ENCODE measurements at places on chromosomes 6 and 20.

DNA sequence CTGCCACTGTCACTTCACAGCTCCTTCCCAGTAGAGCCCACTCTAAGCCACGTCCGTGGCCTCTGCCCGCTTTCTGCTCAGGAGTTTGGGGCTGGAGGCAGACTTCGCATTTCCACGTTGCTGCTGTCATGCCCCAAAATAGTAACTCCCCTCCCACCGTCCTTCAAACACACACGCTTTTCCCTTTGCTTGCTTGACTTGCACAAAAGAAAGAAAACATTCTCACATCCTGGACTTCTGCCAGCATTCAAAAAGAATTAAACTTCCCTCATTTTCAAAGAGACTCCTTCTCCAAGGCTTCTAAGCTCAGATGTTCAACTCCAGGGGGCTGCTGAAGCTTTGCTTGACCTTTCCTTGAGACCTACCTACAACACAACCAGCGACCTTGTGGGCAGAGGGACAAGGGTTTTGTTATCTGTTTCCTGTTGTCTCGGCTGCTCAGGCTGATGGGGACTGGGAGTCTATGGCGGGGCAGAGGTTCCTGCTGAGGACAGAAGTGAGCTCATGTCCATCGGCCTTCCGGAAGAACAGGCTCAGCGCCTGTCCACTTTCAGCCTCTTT lies 263.8 kb upstream of the FOXQ1 start:
- no peak for DNase-seq

- DNase-seq: no peak
Measured at GRCh38 chr20:19713822-19714578, 44.1 kb upstream of the RIN2 start.

DNA sequence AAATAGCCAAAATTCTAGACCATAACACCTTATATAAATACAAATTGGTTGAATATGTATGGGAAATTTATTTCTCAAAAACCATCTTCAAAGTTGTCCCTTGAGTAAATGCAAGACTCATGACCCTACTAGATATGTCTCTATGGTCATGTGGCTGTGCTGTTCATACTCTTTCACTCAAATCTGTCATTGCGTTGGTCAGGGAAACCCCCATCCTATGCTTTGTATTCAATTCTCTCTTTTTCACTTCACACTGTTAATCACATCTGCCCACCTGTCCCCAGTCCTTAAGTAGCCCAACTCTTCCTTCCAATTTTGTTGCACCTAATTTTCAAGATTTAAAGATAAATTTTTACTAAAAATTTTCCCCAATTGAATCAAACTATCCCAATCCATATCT lies 51.0 kb downstream of the RPS12 start:
- no peak for DNase-seq

GRCh38 chr20:19070681-19071445 lies 141.6 kb upstream of the SLC24A3 start:
- DNase-seq: no peak

GRCh38 chr20:34977365-34978091 lies 21.9 kb downstream of the MYH7B start:
- no peak for DNase-seq

GRCh38 chr6:121688974-121689373 lies 253.5 kb downstream of the GJA1 start:
- no peak for DNase-seq

GRCh38 chr6:7311176-7311575 lies 1.8 kb downstream of the SSR1 start:
- no peak for DNase-seq

- DNase-seq: no peak
Measured at GRCh38 chr6:90226257-90226656, 70.4 kb downstream of the BACH2 start.

DNA sequence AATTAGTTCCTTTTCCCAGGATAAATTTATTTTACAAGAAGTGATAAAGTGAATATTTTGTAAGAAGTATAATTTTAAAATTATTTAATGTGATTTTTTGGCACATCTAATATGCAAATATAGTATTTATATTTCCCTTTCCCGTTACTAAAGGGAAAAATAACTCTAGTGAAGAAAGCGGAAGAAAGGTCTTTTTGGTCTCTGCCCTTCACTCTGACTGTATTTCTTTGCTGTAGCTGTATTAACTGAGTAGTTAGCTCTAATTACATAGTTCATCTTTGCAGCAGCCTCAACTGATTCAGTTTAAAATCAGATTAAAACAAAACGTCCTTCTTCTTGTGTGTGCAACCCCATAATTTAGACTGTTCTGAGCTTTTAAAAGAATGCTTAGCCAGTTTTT lies 57.4 kb upstream of the RNF144B start:
- DNase-seq: no peak

GRCh38 chr6:29424575-29424974 lies 9.8 kb downstream of the OR12D1 start:
- no peak for DNase-seq

DNA sequence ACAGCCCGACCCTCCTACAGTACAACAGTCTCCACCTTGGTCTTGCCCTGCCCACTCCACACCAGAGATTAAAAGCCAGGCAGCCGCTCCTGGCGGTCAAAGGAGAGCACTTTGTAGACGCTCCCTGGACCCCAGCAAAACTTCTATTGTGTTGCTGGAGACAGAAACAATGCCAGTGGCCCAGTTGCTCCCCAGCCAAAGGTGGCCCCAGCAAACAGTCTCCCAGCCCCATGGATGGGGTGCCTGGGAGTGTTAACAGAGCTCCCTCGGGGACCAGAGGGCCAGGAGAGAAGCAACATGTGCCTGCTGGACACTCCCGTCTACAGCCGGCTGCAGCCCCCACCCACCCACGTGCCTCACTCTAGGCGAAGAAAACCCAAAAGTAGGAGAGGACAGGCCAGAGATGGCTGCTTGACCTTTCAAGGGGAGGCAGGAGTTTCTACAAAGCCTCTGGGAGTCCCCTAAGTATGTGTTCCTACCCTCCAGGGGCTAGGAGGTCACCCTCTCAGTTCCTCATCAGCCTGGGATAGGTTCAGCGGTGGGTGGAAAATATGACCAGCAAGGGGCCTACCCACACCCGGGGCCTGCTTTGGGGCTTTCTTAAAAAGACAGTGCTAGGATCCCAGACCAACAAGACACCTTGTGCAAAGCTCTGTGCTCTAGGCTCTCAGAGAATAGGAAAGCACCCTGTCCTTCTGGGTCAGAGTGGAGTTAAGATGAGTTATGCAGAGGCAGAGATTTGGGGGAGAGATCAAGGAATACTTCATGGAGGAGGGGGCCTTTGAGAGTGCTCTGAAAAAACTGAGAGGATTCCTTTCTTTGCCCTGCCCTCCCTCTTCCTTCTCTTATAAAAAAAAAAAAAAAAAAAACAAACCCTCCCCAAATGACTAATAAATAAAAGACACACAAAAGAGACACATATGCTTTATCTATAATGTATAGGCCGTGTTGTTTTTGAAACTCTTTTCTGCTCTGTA lies 19.0 kb upstream of the PREX1 start:
- peak; percentile 40 for DNase-seq

DNA sequence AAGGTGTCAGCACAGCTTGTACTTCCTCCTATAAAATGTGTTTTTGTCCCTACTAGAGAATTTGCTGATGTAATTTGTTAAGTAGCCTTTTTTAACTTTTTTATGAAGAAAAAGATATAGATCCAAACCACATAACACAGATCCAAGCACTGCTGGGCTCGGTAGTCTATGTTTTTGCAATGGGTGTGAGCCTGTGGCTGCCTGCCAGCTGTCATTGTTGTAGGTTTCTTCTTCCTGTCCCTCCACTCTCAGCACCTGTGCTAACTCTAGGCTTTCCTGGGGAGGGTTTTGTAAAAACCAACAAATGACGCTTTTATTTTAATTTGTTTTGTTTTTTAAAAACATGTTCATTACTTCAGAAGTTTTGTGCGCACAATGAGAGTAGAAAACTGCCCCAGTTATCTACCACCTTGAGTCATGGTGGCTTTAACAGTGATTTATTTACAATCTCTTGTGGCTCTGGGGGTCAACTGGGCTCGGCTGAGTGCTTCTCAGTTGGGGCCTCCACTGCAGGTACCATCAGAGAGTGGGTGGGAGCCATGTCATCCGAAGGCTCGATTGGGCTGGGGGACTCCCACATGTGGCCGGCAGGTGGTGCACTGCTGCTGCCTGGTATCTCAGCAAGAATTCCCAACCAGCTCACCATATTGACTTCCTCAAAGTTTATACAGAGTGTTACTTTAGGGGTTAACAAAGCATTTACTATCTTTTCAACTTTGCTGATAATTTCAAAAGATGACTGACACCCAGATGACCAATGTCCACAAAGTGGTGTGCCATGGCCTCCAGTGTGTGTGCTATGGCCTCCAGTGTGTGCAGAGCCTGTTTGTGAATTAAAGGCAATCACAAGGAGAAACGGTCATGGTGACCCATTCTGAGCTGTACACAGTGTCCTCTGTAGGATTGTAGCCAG lies 3.0 kb upstream of the CCR6 start:
- no peak for DNase-seq

- DNase-seq: no peak
Measured at GRCh38 chr6:28145231-28145630, 3.5 kb downstream of the ZKSCAN8 start.

GRCh38 chr6:131782764-131783163 lies 25.1 kb upstream of the ENPP1 start:
- DNase-seq: no peak

- no peak for DNase-seq
Measured at GRCh38 chr6:129683601-129684322, 26.2 kb downstream of the ARHGAP18 start.

GRCh38 chr6:67047996-67048395 lies 1341.0 kb upstream of the EYS start:
- DNase-seq: no peak

DNA sequence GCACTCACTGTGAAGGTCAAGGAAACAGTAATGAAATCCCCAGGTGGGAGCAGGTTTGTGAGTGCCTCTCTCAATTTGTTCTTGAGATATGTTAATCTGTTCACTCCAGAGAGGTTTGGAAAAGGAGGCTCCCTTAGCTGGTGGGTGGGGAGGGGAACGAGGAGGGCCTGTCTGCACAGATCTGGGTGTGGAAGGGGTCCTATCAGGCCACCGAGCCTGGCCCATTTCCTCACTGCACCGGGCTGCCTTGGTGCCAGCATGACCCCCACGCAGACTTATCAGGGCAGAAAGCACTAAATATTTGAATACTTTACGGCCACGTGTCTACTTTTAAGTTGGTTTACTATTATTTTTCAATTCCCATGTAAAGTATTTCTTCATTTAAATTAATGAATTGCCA lies 8.3 kb downstream of the AGPAT4 start:
- no peak for DNase-seq

- no peak for DNase-seq
Measured at GRCh38 chr6:137233911-137234863, 15.0 kb upstream of the IFNGR1 start.

- DNase-seq: no peak
Measured at GRCh38 chr6:83518816-83519480, 6.6 kb downstream of the PRSS35 start.

DNA sequence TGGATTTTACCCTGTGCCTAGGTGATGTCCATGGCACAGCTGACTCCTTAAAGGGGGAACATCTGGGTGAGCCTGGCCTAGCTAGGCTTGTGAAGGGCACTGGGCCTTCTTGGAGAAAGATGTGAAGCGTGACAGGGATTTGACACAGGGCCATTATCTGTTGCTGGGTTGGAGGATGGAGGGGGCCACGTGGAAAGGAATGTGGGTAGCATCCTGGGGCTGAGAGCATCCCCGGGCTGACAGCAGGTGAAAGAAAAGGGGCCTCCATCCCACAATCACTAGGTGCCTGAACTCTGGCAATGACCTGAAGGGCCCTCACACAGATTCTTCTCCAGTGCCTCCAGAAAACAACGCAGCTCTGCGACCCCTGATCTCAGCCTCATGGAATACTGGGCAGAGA lies 124.7 kb downstream of the DTNBP1 start:
- DNase-seq: no peak

DNA sequence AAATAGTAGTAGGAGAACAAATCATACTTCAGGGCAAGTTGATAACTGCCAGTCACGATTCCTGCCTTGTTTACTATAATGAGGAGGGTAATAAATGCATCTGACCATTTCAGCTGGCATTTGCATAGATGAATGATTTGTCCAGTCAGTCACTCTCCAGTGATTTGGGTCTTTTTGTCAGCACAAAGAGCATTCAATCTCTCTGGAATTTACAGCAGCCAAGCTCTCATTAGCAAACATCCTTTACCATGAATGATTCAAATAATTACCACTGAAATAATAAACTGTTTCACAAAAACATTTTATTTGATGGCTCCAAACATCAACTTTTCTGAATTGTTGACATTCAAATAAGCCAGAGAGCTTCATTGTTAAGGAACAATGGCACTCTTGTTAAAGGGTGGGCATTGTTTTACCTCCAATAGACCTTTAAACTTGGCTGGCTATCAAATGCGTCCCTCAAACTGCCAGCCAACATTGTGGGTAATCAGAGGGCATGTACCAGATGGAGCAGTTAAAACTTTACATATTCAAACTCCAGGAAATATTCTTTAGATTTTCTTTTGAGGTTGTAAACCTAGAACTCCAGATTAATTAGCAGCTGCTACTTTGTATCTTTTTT lies 30.0 kb upstream of the FBXL4 start:
- no peak for DNase-seq

GRCh38 chr6:124054034-124054433 lies 250.4 kb downstream of the NKAIN2 start:
- DNase-seq: no peak

GRCh38 chr6:88899569-88900316 lies 63.7 kb downstream of the RNGTT start:
- DNase-seq: no peak

GRCh38 chr6:159039885-159040258 lies 4.9 kb downstream of the TAGAP start:
- no peak for DNase-seq

- no peak for DNase-seq
Measured at GRCh38 chr6:130749402-130749801, 77.8 kb upstream of the SMLR1 start.

DNA sequence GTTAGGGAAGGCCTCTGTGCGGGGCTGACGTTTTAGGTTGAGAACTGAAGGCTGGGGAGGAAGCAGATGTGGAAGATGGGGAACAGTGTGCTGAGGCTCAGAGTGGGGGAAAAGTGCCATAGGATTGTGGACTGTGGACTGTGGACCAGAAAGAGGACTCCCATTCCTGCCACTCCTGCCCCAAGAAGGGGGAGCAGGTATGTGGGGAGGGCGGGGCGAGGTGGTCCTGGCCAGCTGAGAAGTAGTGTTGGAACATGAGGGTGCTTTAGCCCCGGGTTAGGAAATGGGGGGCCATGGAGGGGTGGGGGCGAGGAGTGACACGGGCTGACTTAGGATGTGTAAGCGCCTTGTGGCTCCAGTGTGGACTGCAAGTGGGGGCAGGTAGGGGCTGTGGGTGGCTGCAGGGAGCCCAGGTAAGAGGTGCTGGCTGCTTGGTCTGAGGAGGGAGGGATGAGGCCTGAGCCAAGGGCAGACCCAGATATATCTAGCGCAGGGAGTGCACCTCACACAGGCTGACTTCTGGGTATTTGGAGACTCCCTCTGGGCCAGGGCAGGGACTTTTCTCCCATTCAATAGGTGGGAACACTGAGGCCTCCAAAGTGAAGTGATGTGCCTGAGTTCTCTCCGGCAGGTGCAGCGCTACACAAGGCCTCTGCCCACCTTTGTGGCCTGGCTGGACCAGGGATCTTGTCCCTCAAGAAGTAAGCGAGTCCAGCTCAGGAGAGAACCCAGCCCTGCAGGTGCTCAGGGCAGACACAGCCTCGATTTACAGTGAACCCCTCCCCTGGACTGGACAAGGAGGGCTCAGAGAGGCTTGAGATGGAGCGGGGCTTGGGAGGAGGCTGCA lies 76.6 kb upstream of the TOX2 start:
- no peak for DNase-seq

Data from activated CD4-positive, CD25-positive, alpha-beta regulatory T cell treated with anti-CD3 and anti-CD28 coated beads, Interleukin-2, amount 50 U/mL, for 72 hours (primary cell).